ENCODE measurements at places on chromosomes 1 and 21.

- no peak for DNase-seq
These were observed 3.5 kb downstream of the TIE1 start for GRCh38 chr1:43304314-43304681.

DNA sequence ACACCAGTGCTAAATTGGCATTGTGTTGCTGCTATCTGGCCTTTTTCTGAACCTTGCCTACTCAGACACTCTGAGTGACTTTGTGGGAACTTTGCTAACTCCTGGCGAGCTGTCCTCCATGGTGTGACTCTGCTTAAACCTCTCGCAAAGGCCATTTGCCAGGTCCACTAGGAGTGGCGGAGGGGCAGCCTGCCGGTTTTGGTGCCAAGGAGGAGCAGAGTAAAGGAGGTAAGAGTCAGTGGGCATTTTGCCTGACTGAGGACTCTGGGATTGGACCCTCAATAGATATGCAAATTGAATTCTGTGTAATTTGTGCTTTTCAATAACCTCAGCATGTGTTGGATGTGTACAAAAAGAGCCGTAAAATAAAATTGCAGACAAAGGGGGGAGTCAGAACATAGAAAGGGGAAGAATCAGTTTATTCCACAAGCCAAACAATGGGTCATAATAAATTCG is 386.6 kb upstream of the NFIA start:
- no peak for DNase-seq

DNA sequence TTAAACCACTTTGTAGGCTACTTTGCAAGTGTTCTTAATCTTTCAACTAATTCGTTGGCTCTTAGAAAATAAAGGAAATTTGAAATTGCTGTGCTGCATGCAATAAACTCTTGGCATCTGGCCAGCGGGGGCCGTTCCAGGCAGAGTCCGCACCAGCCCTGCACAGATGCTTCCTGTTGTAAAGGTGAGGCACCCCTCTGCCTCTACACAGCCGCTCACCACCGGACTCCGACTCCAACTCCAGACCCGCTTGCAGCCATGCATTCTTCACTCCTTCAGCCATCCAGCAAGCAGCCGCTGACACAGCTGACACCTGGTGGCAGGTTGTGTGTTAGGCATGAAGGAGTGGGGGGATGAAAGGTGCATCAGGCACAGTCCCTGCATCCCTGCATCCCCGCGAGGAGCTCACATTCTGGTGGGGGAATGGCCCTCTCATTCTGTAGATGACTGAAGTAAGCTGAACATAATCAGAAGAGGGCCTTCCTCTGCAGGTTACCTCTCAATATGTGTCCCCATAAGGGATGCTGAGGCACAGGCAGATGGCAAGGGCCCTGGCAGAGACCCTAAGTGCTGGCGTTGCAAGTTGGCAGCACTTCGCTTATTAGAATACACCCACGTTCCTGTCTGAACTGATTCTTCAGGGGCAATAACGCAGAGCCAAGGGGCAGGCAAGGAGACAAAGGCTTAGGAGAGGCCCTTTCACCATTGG is 56.8 kb downstream of the GLIS1 start:
- peak; percentile 60 for DNase-seq

DNA sequence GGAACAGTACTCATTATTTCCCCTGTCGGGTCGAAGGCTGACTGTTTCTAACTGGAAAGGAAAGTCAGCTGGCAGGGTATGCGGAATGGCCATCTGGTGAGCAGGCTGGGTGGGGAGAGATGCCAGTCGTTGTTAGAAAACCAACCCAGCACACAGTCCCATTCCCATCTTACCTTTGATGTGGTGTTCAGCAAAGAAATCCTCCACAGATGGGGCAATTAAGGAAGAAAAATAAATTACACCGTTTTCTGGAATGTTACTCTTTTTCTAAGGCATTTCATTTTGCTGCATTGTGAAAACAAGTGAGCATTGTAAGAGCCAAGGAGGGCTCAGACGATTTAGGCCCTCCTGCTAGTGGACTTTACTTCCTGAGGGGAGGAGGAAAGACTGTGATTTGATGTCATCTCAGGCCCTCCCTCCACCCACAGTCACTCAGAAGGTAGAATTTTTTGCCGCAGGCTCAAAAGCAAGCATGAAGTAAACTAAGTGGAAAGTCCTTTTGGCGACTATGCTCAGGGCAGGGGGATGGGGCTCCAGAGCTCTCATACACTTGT is at the start of gene SLC16A4:
TSS of gene SLC16A4 (minus strand) at position 335 of the 554 bp plus-strand sequence. CDS start 1,703 bp downstream, outside the sequence.
- no peak for DNase-seq

- no peak for DNase-seq
These were observed 105.4 kb upstream of the F3 start for GRCh38 chr1:94646786-94647555.

DNA sequence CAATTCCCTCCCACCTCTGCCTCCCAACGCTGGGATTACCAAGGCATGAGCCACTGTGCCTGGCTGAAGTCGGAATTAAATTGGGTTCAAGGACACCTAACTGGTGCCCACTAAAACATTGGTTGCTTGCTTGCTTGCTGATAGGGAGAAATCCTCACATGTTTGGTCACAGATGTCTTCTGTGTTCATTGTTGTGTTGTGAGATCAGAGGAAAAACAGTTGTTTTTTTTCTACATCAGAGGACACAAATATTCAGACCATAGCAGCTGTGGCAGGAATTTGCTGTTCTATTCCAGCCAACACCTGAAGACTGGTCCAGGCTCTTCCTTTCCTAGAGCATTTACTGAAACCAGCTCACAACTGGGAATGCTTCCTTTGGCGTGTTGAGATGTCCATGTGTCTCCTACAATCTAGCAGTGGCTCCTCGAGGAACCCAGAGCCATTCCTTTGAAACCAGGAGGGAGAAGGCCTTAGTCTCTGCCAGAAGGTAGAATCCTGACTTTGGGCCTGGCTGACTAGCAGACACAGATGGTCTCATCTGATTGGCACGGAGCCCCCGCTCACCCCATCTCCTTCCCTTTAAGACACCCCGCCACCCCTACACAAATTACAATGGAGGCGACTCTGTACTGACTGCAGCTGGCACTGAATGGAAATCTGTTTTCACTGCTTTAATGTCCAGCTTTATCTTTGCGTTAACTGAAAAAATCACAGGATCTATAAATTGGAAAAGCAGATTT is 24.3 kb upstream of the TRIM17 start:
- DNase-seq, result no peak

GRCh38 chr1:244239261-244239770 is 188.2 kb downstream of the ZBTB18 start:
- DNase-seq, result no peak

GRCh38 chr1:7218210-7218832 is 433.1 kb downstream of the CAMTA1 start:
- peak; percentile 41 for DNase-seq

- DNase-seq, result no peak
These were observed 271.3 kb upstream of the PRMT6 start for GRCh38 chr1:106785176-106785575.

DNA sequence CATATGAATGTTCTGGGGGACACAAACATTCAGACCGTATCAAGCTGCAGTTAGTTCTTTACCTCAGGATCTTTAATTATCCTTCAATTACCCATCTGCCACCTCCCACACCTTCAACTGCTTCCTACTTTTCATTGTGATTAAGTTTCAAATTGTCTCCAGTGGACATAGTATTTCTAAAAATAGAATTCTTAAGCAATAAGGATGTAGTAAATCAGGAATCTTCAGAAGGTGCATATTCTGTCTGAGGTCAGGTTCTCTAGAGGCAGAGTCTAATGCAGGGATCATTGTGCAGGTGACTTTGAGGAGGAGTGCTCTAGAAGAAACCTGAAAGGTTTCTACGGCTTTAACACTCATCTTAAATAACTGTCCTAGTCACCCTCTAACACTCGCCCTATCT is 102.6 kb upstream of the PPP2R5A start:
- no peak for DNase-seq

DNA sequence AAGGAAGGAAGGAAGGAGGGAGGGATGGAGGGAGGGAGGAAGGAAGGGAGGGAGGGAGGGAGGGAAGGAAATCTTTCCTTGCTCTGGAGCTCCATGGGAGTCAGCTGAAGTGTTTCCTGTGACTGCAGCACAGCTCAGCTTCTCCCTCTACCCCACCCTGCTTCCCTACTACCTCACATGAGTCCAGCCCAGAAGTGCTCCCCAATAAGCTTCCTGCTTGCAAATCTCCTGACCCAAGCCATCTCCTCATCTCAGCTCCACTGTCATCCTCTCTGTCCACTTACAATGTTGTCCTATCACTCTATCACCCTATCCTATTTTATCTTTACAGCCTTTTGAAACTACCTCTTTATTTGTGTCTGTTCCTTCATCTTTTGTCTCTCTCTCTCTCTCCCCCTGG is 52.9 kb upstream of the SSBP3 start:
- no peak for DNase-seq

- DNase-seq, result no peak
These were observed 86.5 kb upstream of the RHOU start for GRCh38 chr1:228648647-228649383.

DNA sequence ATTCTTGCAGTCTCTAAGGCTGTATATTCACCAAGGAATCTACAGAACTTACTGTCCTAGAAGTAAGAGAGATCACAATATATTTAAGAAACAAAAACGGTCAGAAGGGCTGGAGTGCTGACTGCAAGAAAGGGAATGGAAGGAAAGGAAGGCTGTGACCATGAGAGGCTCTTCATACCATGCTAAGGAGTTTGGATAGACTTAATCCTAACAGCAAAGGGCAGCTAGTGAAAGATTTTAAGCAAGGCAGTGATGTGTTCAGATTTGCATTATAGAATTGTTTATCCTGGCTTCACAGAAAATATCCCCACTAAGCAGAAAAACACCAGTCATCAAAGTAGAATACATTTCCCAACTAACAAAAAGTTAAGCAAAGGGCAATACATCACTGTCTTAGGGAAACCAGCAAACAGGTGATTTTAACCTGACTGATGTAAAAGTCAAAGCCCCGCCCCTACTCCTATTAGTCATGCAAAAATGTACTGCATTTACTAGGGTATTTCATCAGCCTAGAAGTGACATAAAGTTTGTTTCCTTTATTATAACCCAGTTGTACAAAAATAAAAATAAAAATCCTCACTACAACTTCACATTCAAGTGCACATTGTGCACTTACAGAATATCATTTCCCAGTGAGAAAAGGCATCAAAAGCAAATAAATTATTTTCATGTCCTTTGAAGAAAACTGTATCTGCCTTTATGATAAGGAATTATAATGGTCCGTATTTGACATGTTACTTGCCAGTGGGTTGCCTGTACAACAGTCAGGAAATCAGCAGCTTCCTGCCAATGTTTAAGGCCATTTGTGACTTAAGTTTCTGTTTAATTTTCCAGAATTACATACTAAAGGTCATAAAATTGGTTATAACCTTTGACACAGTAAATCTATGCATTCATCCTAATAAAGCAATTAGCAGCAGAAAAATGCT is 17.2 kb downstream of the JAK1 start:
- no peak for DNase-seq

DNA sequence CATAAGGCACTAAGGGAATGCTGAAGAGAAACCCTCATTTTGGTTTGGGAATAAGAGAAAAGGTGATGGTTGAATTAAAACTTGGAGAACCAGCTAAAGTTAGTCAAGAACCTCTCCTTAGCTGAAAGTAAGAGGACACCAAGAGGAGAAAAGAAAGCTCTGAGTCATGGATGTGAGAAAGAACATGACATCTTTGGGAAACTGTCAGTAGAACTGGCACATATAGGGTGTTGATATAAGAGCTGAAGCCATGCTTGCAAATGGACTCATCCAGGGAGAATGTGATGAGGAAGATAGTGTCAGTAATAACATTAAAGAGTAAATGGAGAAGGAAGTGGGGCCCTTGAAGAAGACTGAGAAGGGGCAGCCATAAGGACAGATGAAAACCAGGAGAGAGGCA is 54.3 kb downstream of the LRRC8C start:
- DNase-seq, result no peak

DNA sequence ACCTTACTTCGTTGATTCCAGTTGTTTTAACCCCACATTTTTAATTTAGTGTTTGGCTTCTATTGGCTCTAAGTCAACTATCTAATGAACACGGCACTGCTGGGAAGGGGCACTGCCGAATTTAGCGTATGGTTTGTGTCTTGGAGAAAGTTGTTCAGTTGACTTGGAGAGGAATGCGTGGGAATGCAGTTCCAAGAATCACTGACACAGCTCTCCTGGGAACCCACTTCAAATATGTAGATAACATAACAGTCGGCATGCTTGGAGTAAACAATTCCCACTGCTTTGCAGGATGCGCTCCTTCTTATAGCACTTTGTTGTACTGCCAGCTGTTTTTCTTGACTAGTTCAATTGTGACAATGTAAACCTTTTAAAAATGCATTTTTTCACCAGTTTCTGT is 104.3 kb downstream of the RYR2 start:
- DNase-seq, result no peak

DNA sequence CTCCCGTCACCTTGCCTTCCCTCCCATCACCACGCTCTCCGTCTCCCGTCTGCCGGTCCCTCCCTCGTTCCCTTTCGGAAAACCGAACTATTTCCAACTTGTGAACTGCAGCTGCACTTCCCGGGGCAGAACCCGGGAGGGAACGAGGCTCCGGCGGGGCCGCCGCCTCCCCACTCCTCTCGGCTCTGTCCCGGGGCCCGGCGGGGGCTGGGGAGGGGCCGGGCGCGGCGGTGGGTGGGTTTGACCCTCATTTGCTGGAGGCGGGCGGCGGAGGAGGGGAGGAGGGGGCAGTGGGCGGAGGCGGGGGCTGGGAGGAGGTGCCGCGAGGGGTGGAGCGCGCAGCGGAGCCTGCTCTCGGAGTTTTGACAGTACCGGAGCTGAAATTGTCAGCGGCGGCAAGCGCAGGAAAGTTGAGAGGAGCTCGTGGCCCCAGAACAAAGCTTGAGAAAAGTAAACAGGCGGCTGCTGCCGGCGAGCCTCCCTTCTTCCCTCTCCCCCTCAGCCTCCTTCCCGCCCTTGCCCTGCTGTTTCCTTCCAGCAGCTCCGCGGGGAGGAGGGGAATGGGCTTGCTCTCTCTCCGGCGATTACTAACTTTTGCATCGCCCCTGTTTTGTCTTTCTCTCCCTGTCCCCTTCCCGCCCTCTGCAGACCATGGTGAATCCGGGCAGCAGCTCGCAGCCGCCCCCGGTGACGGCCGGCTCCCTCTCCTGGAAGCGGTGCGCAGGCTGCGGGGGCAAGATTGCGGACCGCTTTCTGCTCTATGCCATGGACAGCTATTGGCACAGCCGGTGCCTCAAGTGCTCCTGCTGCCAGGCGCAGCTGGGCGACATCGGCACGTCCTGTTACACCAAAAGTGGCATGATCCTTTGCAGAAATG is 2.9 kb downstream of the LMO4 start:
- no peak for DNase-seq
